ENCODE measurements at places on chromosomes 13 and 19. TPM values are rescaled to one million over a fixed set of nuclear protein-coding genes. Genes with fewer than 3 reads are reported as not detected.

- DNase-seq = no peak
Measured at GRCh38 chr19:14089412-14089661, 1.2 kb downstream of the SAMD1 start.

- DNase-seq = no peak
Measured at GRCh38 chr19:33343859-33344572, 29.5 kb upstream of the CEBPG start.

DNA sequence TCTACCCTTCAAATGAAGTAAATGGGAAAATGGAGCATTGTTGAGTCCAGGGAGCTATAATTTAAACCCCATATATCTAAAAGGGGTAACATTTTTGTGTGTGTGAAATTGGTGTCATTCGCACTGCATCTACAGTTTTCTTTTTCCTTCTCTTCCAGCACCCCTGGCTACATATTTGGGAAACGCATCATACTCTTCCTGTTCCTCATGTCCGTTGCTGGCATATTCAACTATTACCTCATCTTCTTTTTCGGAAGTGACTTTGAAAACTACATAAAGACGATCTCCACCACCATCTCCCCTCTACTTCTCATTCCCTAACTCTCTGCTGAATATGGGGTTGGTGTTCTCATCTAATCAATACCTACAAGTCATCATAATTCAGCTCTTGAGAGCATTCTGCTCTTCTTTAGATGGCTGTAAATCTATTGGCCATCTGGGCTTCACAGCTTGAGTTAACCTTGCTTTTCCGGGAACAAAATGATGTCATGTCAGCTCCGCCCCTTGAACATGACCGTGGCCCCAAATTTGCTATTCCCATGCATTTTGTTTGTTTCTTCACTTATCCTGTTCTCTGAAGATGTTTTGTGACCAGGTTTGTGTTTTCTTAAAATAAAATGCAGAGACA lies 28.6 kb downstream of the ALOX5AP start:
- no peak for DNase-seq

DNA sequence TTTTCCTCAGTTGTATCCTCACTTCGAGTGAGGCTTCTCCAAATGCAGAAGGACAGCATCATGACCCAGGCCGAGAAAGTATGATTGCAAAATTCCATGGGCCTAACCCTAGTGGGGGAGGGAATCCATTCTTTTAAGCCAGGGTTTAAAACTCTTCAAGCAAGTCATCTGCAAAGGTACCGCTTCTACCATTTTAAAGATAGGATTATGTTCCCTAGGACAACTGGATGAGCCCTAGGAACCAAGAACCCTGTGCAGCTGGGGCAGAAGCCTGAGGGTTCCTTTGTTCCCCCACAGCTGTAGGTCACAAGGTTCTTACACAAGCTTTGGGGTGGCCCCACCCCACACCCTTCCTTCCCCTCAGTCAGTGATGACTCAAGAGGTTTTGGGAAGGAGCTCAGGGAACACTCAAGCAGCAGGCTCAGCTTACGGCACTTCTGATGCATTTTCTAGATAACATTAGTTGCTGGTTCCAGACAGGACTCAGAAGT lies 13.5 kb downstream of the ARL11 start:
- no peak for DNase-seq

GRCh38 chr13:111626371-111627305 lies 306.2 kb downstream of the TEX29 start:
- no peak for DNase-seq

DNA sequence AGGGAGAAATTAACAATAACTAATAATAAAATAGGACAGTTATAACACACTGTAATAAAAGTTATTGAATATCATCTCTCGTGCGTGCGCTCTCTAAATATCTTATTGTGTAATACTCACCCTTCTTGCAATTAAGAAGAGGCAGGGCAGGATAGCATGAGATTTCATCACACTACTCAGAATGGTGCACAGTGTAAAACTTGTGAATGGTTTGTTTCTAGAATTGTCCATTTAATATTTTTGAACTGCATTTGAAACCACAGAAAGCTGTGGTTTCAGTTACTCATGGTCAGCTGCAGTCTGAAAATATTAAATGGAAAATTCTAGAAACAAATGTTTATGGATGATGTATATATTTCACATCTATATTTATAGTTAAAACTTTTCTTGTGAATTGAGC lies 161.1 kb downstream of the DCT start:
- DNase-seq = no peak

GRCh38 chr13:109408591-109409382 lies 377.6 kb downstream of the IRS2 start:
- no peak for DNase-seq

Gene ZNF208
- 4.2 TPM for total RNA-seq

Gene NLRP7
- total RNA-seq = not detected

DNA sequence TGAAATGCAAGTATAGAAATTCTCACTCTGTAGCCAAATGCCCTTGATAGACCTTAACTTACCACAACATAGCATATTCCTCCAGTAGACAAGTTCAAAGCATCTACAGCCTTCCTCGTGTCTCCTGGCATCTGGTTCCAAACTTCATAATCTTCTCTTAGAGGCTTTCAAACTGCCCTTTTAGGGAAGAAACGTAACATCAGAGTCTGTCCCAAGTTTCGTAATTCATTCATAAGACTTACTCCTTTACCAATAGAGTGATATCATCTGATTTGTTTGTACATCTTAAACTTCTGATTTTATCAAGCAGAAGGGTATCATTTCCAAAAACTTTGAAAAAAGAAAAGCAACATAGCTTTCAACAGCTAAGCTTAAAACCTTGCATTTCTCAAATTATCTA lies 137.4 kb downstream of the SPRY2 start:
- DNase-seq = no peak

- no peak for DNase-seq
Measured at GRCh38 chr19:10916602-10917001, 11.8 kb downstream of the YIPF2 start.

GRCh38 chr19:55831846-55832245 lies at the start of gene NLRP11:
TSS of gene NLRP11 (minus strand) at chr19:55831999. CDS start at chr19:55818174, 13,825 bp downstream.
- DNase-seq = no peak

- DNase-seq = no peak
Measured at GRCh38 chr13:105921711-105922110, 613.8 kb downstream of the EFNB2 start.

- no peak for DNase-seq
Measured at GRCh38 chr13:79782541-79783205, 301.7 kb downstream of the NDFIP2 start.

All from activated naive CD4-positive, alpha-beta T cell treated with anti-CD3 and anti-CD28 coated beads, Interleukin-2, amount 50 U/mL, for 72 hours (primary cell).